ENCODE measurements at places on chromosomes 6 and 20. TPM values are rescaled to one million over a fixed set of nuclear protein-coding genes. Genes with fewer than 3 reads are reported as not detected.

Gene NT5E
- polyA plus RNA-seq = 25.5 TPM

Gene KIFC1
- polyA plus RNA-seq = 22.5 TPM

Gene STX11
- 3.3 TPM for polyA plus RNA-seq

Gene EPPIN
- polyA plus RNA-seq = not detected

Gene NRSN2
- polyA plus RNA-seq = 28.3 TPM

Gene SLC22A23
- polyA plus RNA-seq = 2.7 TPM

Gene SERINC1
- polyA plus RNA-seq = 124 TPM

Gene RNF39
- 0.76 TPM for polyA plus RNA-seq

Gene DUSP22
- polyA plus RNA-seq = 27.2 TPM

Gene DDX39B
- 371 TPM for polyA plus RNA-seq

Gene CFB
- 4.8 TPM for polyA plus RNA-seq

Gene TBXT
- not detected for polyA plus RNA-seq

Gene NR2E1
- polyA plus RNA-seq = not detected

Gene TFAP2C
- polyA plus RNA-seq = 0.07 TPM

Gene VGLL2
- 111 TPM for polyA plus RNA-seq

Gene SMLR1
- not detected for polyA plus RNA-seq

Gene SPEF1
- not detected for polyA plus RNA-seq

Gene POU5F1
- 0.29 TPM for polyA plus RNA-seq

Gene DDO
- 0.23 TPM for polyA plus RNA-seq

Gene HEY2
- polyA plus RNA-seq = 12.0 TPM

Gene VNN1
- 0.27 TPM for polyA plus RNA-seq

Gene HMGCLL1
- 5.6 TPM for polyA plus RNA-seq

Gene C4B
- 9.5 TPM for polyA plus RNA-seq

Gene VSX1
- polyA plus RNA-seq = not detected

Gene TAGAP
- 0.93 TPM for polyA plus RNA-seq

Gene CCN5
- 0.08 TPM for polyA plus RNA-seq

Gene FNDC11
- polyA plus RNA-seq = 0.15 TPM

Gene OTOR
- polyA plus RNA-seq = 0.25 TPM

Gene CTCFL
- 0.07 TPM for polyA plus RNA-seq

Gene BRD2
- polyA plus RNA-seq = 161 TPM

Gene MTFR2
- 1.5 TPM for polyA plus RNA-seq

Gene MLN
- 4.9 TPM for polyA plus RNA-seq

Gene MEI4
- not detected for polyA plus RNA-seq

Gene DBNDD2
- polyA plus RNA-seq = 21.2 TPM

Gene ANKRD66
- 2.2 TPM for polyA plus RNA-seq

Gene IMPG1
- 0.39 TPM for polyA plus RNA-seq

Gene SRXN1
- 10.5 TPM for polyA plus RNA-seq

Gene OOEP
- not detected for polyA plus RNA-seq

Gene WFDC8
- polyA plus RNA-seq = not detected

Gene INSM1
- polyA plus RNA-seq = 0.48 TPM

Gene GSTA2
- not detected for polyA plus RNA-seq

Gene LINC00237
- 0.34 TPM for polyA plus RNA-seq

Gene VARS1
- polyA plus RNA-seq = 59.3 TPM

Gene ACSS1
- polyA plus RNA-seq = 28.9 TPM

Gene TNFRSF6B
- 1.9 TPM for polyA plus RNA-seq

Gene WRNIP1
- polyA plus RNA-seq = 47.6 TPM

Gene NCOA7
- polyA plus RNA-seq = 5.8 TPM

Gene SLC24A3
- polyA plus RNA-seq = 19.9 TPM

Gene SNAP91
- polyA plus RNA-seq = 1.4 TPM

Gene SCUBE3
- 0.87 TPM for polyA plus RNA-seq

Gene OPRM1
- polyA plus RNA-seq = 0.11 TPM

Gene MAS1L
- polyA plus RNA-seq = not detected

Gene OSBPL2
- polyA plus RNA-seq = 27.3 TPM

Gene TRMT11
- 14.1 TPM for polyA plus RNA-seq

Gene CAPN11
- polyA plus RNA-seq = 0.18 TPM

Gene NKAIN4
- polyA plus RNA-seq = 40.1 TPM
